ENCODE measurements at places on chromosomes 5 and 9.

GRCh38 chr5:41415242-41415641 lies 95.2 kb downstream of the PLCXD3 start:
- peak; percentile 17 for DNase-seq

DNA sequence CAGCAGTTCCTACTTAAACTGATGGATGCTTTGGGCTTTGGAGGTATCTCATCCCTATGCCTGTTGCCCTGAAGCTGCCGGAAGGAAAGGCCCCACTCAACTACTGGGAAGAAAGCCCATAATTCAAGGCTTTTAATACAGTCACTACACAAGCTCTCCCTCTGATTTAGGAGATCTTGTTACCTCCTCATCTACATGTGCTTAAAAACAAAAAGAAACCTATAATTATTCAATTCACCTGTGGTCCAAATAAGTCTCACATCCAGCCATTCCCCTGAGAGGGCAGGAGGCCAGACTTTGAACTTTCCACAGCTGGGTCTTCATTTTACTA lies 715 bp upstream of the LEAP2 start:
- DNase-seq = no peak

GRCh38 chr5:67996596-67996995 lies 219.0 kb upstream of the PIK3R1 start:
- DNase-seq = no peak

DNA sequence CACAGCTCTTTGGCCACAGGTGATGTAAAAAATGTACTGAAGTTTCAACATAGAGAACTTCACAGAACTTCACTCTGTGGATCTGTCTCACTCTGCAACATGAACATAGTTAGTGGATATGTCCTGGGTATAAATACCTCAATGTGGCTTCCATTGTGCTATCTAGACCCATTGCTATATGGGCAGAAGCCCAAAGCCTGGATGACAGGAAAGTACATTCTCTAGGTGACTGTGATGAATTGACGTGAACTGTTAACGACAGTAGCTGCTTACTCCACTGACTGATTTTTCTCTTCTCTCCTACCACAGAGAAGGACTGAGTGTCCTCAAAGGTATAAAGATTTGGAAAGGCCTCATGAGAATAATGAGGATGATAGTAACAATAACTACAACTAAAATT lies 270.1 kb upstream of the FTMT start:
- DNase-seq = no peak

- no peak for DNase-seq
These were observed 118.2 kb downstream of the HSD17B3 start for GRCh38 chr9:96183751-96184150.

- peak; percentile 83 for DNase-seq
These were observed 4.9 kb upstream of the TRAF1 start for GRCh38 chr9:120931231-120932085.

DNA sequence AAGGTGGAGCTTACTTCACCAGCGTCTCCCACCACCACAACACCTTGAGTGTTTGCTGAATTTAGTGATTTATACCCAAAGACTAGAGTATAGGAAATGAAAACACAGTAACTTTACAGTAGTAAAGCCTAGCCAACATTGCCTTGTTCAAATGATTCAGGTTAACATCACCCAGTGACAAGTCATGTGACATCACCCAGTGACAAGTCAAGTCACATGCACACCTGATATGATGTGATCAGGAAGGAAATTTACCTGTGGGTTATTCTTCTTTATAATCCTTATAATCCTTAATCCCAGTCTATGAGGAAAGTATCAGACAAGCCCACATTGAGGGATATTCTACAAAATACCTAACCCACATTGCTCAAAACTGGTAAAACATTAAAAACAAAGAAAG lies 545.6 kb upstream of the MEF2C start:
- DNase-seq = no peak

GRCh38 chr5:40911266-40911665 lies 2.0 kb downstream of the C7 start:
- DNase-seq = no peak

DNA sequence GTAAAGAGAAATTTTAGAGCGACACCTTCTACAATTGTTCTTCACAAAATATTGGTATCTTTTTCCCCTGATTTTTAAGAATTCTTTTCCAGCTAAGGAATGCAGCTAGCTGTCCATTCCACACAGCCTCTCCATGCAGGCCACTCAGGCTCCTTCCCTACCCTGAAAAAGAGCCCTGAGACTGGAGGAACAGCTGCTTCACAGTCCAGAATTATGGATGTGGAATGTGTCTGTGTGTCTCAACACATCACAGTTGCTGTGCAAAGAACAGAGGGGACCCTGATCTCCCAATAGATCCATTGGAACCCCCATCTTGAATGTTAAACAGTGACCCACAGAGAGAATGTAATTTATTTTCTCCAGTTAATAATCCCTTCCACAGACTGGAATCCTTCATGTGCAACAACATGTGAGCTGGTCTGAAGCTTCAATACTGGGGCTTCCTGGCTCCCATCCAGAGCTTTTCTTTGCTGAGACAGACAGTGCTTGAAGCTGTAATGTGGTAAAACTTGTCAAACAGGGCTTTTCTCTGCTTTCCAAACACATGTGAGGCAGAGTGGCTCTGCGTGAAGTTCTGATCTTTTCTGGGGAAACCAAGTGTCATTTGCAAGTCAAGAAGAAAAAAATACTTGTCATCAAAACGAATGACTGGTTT lies 53.3 kb upstream of the SMC5 start:
- no peak for DNase-seq

DNA sequence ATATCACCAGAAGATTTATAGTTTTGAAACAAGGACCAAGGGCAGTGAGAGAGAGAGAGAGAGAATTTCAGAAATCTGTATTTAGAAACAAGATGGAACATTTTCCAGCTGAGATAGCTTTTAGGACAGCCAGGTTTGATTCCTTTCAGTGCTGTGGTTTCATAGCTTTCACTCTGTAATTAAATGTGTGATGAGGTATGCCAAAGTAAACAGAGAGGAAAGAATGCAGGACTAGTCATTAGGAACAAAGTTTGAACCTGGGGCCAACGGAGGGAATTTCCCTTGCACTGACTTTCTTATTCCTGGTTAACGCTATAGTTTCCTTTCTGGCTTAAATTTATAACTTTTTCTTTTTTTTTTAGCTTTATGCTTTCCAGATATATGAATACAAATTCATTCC lies 10.0 kb upstream of the CCL28 start:
- DNase-seq = peak; percentile 24

GRCh38 chr5:17412760-17413671 lies 85.0 kb upstream of the TAF11L2 start:
- DNase-seq = no peak

Measured in fibroblast of skin of back (primary cell).